ENCODE measurements at places on chromosomes 16 and 17.

DNA sequence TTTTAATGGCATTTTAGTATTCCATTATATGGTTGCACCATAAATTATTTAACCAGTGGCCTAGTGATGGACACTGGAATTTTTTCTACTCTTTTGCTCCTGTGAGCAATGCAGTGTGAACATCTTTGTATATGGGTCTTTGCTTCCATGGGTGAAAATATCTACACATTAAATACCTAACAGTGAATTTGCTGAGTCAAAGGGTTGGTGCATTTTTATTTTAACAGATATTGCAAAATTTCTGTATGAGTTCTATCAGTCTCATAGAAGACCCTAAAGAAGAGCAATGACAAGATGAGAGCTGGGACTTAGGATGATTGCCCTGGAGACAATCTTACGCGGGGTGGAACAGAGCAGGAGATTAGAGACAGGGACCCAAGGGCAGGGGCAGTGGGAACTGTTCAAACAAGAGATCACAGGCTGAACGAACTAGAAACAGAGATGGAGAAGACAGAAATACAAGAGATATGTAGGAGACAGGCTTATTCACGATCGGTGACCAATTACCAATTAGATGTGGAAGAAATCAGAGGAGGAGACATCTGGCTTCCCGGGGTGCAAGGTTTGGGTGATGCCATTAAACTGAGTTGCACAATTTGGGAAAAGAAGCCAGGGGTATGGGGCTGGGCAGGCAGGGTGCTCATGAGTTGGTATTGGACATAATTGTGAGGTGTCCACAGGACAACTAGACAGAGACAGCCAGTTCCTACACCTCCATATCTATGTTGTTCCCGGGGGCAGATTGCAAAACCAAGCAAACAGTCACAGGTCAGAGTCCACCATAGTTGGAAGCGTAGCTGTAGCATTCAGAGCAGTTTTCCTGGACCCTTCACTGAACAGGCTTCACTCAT lies 39.9 kb upstream of the LONP2 start:
- DNase-seq = no peak

- DNase-seq = no peak
Observed at GRCh38 chr17:13387236-13387635, 214.5 kb downstream of the HS3ST3A1 start.

DNA sequence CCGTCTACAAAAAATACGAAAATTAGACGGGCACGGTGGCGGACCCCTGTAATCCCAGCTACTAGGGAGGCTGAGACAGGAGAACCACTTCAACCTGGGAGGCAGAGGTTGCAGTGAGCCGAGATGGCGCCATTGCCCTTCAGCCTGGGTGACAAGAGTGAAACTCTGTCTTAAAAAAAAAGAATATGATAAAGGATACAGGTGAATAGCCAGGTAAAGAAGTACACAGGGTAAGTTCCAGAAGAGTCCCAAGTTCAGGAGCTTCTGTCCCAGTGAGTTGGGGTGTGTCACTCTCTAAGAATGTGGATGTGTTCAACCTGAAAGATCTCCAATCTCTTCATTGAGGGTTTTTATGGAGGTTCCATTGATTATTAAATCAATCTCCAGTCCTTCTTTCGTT lies 6.8 kb downstream of the TMC5 start:
- DNase-seq = no peak

DNA sequence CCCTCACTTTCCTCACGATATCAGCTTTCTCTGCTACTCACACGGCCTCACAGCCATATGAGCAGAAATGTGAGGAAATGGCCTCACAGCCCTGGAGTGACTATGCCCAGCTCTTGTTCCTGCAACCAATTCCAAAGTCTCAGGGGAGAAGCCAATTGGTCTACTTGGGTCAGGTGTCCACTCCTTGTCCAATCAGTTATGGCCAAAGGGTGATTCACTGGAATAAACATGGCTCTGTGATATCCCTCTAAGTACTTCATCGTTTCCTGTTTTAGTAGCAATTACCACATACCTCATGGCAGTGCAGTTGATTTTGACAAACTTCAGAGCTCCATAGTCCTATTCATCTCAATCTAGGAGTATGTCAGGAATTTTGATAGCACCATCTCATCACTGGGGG lies 195.4 kb downstream of the KATNIP start:
- DNase-seq = no peak

- no peak for DNase-seq
Observed at GRCh38 chr16:23320693-23321092, 18.6 kb downstream of the SCNN1B start.

DNA sequence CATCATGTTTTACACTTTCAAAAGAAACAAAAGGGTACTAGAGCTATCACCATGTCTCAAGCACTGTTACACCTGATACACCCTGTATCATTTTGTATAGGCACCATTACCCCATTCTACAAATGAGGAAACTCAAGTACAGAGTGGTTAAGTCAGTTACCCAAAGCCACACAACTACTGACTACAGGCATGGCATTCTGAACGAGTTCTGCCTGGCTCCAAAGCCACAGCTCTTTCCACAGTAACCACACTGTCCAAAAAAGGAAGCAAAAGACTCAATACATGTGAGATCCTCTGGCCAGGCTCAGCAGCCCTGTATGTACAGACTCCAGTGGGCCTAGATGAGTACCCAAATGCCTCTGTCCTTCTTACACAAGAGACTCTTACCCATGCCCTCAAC lies 4.7 kb downstream of the DYNC1LI2 start:
- no peak for DNase-seq

DNA sequence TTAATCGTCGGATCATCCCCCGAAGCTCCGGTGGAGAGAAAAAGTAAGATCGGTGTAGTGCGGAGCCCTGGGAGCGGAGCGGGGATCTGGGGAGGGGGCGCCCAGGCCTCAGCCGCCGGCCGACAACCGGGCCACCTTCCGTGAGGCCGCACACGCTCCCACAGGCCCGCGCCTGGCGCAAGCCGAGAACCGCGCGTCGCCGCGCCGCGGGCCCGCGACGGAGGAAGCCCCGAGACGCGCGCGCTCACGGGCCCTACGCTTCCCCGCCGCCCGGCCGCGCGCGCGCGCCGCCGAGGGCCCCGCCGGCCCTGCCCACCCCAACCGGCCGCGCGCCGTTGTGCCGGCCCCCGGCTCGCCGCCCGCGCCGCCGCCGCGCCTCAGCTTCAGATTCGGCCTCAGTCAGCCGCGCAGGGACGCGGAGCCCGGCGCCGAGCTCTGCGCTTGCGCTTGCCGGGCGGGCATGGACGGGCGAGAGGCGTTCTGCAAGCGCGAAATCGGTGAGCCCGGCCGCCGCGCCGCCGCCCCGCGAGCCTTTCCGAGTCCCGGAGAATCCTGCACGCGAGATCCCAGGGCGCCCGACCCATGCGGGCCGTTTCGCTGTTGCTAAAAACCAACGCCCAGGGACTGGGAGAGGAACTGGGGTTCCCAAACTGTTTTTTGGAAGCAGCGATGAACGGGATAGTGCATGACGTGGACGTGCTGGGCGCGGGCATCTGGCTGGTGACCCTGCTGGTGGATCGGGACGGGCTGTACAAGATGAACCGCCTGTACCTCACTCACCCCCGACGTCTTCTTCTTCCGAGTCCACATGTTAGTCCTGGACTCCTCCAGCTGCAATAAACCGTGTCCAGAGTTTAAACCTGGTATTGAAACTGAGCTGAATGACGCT lies 28.0 kb upstream of the LRRC37A start:
- peak; percentile 89 for DNase-seq

- no peak for DNase-seq
Observed at GRCh38 chr17:4301066-4301465, 37.3 kb upstream of the ANKFY1 start.

DNA sequence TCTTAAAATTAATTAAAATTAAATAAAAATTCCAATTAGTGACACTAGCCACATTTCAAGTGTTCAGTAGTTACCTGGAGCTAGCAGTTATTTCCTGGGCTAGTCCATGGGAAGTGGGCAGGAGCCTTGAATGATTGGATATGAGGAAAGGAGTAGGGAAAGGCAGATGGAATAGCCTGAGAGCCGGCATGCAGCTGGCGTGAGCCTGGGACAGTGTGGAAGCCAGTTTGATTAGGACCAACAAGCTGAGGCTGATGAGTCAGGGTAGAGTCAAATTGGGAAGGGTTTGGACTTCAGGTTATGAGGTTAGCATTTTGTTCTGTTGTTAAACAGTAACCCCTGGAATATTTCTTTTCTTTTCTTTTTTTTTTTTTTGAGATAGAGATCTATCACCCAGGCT lies 15.3 kb upstream of the GNA13 start:
- no peak for DNase-seq

GRCh38 chr16:57956924-57957672 lies 13.8 kb downstream of the CNGB1 start:
- DNase-seq = no peak

DNA sequence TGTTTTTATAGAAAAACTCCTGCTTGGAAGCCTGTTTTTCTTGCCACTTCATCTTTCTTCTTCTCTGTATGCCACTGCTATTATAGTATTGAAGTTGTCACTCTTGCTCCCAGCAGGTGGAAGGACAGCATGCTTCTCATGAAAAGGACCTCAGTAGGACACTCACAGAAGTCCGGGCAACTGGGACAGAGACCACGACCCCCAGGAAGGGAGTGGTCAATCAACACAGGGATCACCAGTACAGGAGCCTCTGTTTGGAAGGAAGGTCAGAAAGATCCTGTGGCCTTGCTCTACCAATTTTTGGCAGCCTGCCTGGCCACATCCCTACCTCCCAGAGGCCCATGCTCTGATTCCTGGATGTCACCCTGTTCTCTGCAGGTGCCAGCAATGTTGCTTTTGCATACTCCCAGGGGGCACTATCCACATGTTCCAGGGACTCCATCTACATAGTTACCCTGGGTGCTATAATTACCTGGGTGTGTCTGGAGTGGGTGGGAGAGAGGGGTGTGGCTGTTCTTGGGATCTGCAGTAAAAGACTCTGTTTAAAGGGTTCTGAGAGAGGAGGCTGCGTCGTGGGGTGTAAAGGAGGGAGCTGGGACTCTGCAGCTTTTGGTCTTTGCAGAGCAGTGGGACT lies 13.7 kb upstream of the AKAP10 start:
- DNase-seq = no peak

GRCh38 chr16:74942977-74943918 lies 41.7 kb downstream of the WDR59 start:
- no peak for DNase-seq

GRCh38 chr16:65896448-65897153 lies 469.9 kb upstream of the CDH5 start:
- DNase-seq = no peak

- no peak for DNase-seq
Observed at GRCh38 chr16:16116841-16117240, 106.5 kb downstream of the ABCC6 start.

DNA sequence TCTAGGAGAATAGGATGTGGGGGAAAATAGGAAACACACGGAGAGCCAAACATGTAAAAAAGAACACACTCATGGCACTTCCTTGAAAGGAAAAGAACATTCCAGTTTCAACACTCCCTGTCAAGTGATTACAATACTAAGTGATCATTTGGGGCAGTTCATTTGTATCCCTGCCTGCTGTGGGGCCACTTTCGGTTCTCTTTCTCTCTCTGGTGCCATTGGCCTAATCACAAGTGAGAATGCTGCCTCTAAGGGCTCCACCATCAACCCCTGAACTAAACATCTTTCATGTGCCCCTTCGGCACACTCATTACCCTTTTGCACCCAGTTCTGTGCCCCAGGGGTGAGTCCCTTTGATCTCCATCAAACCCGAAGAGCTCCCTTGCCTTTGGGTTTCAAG lies 197.3 kb downstream of the CEP112 start:
- no peak for DNase-seq

GRCh38 chr17:49914096-49914490 lies 54.9 kb upstream of the DLX4 start:
- peak; percentile 84 for DNase-seq

DNA sequence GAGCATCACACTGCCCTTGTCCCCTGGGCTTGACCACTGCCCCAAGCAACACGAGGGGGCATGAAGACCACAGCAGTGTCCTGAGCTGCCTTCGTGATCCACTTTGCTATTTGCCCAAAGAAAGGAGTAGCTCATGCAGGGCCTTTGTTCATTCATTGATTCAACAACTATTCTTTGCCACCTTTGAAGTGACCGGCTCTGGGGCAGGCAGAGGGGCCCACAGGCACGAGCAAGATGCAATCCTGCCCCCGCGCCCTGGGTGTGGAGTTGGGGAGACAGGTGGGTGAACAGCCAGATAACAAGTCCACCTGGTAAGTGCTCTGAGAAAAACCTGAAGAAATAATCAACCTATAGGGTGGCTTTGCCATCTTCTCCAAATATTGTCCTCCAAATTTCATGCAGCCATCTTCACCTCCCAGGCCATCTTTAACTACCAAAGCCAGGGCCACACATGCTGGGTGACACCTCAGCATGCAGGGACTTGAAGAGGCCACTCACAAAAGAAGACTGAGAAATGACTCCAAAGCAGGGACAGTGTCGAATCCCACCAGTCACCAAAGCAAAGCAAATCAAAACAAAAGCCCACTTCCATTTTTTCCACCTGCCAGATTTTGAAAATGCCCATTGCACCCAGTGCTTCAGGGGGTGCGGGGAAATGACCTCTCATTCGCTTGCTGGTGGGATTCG lies 18.2 kb upstream of the RBFOX3 start:
- peak; percentile 5 for DNase-seq

GRCh38 chr17:49922095-49922494 lies 46.9 kb upstream of the DLX4 start:
- DNase-seq = no peak

DNA sequence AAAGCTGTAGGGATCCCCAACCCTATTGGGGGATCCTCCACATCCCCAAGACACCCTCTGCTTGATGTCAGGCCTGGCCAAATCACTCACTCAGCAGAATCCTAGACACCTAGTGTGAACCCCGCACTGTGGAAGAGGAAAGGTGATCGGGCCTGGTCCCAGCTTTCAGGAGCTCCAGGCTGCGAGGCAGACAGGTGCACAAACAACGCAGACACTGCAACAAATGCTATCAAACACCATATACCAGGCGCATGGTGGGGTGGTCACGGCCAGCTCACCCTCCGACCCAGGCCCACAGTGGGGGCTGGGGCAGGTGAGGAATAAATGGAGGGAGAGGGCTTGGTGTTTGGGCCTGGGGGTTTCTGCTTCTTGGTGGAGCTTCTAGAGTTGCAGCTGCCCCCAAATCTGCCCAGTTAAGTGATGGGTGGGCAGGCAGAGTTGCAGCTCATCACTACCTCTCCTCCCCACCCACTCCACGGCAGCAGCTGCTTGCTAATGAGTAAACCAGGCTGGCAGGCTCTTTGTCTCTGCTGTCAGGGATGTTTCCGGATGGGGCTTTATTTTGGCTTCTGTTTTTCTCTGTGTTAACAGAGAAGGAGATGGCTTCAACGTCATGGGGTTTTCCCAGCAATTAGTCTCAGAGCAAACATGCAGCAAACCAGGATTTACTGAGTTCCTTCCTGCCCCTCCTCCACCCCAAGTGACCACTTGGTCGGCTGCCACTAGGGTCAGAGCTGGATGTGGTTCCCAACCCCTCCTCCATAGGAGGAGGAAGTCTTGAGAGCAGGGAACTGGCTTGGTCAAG lies 46.6 kb downstream of the PECAM1 start:
- DNase-seq = no peak

Measured in WERI-Rb-1 (cell line).